ENCODE measurements at places on chromosomes 11 and 22.

GRCh38 chr11:28836285-28837081 lies 728.3 kb downstream of the METTL15 start:
- no peak for DNase-seq

GRCh38 chr11:70398834-70399680 lies 728 bp downstream of the CTTN start:
- DNase-seq = no peak

- DNase-seq = no peak
Measured at GRCh38 chr11:93969925-93970922, 50.9 kb upstream of the HEPHL1 start.

DNA sequence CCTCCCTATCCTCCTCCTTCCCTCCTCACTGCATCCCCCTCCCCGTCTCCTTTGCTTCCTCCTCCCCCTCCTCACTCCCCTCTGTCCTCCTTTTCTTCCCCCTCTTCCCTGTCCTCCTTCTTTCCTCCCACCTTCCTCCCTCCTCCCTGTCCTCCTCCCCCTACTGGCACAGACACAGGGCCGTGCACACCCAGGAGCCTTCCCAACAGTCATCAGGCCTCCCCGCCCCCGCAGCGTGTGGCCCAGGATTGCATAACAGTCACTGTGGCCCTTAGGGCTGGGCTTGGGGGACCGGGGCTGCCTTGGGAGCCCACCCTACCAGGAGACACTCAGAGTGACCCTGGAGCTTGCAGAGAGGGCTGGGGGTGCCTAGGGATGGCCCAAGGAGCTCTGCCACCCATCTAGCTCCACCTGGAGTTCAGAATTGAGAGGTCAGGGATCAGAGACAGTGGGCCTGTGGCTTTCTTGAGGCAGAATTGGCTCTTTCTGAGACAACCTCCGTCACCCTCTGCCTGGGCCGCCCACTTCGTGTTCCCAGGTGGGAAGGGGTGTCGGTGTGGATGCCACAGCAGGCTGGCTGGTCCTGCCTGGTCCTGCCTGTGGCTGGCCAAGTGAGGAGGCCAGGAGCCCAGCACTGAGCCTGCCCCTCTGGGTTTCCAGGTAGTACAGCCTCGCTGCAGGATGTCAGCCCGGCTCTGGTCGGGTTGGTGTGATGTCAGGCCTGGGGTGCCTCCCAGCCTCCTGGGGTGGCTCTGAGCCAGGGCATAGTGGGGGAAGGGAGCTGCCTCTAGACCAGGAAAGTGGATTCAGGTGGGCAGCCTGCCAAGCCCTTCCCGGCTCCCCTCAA lies 1.6 kb downstream of the SPI1 start:
- no peak for DNase-seq

GRCh38 chr11:34254011-34254410 lies 103.8 kb downstream of the ABTB2 start:
- no peak for DNase-seq

DNA sequence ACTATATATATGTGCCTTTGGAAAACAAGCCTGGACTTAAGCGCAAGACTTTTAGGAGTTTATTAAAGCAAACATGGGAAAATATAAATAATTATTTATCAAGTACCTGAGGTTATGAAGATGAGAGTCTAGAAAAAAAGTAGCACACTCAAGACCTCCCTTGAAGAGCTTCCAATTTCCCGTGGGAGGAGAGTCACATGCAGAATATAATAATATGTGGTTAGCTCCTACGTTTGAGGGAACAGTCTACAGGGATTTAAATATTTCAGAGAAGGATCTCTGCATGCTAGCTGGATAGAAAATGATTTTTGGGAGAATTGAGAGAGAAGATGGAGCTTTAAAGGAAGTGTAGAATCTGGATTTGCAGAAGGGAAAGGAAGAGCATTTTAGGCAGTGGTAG lies 183.8 kb downstream of the SWAP70 start:
- no peak for DNase-seq

- no peak for DNase-seq
Measured at GRCh38 chr11:120814531-120815318, 209.2 kb upstream of the TBCEL start.

DNA sequence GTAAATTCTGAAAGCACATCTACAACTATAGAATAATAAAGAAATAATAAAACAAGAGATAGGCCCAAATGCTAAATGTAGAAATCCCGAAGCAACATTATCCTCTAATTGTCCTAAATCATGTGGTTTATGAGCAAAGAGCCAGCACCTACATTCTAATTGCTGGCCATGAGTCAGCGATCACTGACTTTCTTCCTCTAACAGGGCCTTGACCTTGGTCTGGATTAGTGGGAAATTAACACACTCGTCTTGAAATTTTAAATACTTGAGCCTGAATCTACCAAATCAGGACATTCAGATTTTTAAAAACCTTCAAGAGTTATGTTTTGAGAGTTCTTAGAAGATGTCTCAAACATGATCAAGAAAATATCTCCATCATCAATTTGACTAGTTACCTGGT lies 727.6 kb downstream of the METTL15 start:
- DNase-seq = no peak

GRCh38 chr11:116786326-116786725 lies 1.5 kb downstream of the ZPR1 start:
- no peak for DNase-seq

Measured in AG09319 (cell line).